ENCODE measurements at places on chromosomes 3 and 15. TPM values are rescaled to one million over a fixed set of nuclear protein-coding genes. Genes with fewer than 3 reads are reported as not detected.

The SLC12A8 gene
- polyA plus RNA-seq: 4.2 TPM

The TNIK gene
- polyA plus RNA-seq: 2.5 TPM

DNA sequence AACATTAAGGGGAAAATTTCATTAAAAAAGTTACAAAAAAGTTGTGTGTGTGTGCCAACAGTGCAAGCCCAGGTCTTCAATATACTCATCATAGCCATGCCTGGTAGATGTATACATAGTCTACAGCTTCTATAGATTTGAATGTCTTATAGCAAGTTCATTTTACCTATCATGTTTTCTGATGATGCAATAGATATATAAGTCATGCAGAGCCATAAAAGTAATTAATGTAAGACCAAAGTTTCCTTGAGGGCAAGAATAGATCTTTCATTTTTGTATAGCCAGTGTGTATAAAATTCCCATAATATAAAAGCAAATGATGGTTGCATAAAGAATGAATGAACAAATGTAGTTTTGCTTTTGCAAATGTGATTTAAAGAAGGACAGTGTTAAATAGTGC, 1138.4 kb downstream of the TBL1XR1 start:
- DNase-seq: no peak

- no peak for DNase-seq
Measured at GRCh38 chr15:58410353-58410752, 21.4 kb upstream of the LIPC start.

DNA sequence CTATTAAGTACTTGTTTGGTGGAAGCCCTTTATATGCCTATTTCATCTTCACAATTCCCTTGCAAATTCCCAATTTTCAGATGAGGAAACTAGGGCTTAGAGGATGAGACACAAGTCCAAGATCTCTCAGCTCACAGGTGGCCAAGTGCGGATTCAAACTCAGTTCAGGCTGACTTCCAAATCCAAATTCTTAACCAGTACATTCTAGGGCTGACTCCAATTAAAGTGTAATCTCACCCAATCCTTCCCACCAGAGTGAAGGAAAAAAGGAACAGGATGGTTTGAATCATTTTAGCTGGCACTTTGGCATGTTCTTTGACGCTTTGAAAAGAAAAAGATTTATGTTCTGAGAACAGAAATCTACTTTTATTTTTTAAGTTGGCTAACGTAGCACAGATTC, 12.7 kb downstream of the ARHGEF3 start:
- no peak for DNase-seq

DNA sequence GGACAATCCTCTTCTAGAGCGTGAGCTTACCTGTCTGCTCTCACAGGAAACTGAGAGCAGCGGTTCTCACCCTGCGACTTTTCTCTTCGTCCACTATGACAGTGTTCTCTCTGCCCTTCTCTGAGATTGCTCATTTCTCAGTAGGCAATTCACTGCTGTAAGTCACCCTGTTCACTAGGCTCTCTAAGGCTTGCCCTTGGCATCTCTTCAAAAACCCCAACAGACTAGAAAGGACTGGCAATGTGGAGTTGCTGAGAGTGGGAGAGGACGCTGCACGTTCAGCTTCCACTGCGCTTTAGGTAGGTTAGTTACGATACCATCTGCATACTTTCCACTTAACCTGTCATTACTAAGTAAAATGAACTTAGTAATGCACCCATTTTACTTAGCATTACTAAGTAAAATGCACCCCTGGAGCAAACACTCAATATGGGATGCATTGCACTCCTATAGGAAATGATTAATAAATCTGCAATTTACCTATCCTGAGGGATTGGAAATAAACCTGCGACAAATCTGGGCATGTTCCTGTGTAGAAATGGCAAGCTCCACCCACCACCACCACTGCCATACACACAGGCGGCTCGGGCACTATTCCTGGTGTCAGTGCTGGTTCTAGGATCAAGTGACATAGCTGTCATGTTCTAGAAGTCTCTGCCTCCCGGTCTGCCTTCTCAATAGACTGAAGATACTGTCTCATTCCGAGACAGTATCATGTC, 21.4 kb downstream of the XPC start:
- DNase-seq: no peak

The TRH gene
- not detected for polyA plus RNA-seq

The SEMA5B gene
- polyA plus RNA-seq: 0.03 TPM

The CCR2 gene
- polyA plus RNA-seq: not detected

- DNase-seq: no peak
Measured at GRCh38 chr3:11434017-11434526, 161.9 kb downstream of the ATG7 start.

GRCh38 chr3:113286524-113286923, 75.2 kb downstream of the BOC start:
- no peak for DNase-seq

The NTRK3 gene
- 60.8 TPM for polyA plus RNA-seq

DNA sequence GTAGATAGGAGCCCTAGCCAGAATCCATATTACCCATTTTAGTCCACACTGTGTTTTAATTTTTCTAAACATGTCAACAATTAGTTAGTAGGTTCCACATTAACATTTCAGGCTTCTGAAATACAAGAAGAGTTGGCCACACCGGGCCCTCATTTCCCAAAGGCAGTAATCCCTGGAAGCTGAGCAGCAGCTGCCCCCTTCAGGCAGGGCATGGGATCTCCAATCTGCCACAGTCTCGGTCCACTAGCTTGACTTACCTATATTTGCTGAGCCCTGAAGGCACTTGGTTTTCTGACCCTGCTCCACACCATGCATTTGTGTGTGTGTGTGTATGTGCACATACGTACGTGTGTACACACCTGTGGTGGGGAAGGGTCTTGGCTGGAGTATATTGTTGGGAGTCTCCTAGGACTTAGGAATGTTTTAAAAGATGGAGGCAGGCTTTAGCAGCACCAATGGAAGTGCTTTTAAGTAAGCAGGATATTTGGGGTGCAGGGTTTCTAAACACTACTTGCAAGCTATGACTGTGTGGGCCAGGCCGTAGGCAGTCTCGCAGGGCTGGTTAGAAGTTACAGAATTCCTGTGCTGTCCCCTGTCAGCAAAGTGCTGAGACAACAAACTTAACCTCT, 71.2 kb upstream of the SOX14 start:
- peak; percentile 24 for DNase-seq

DNA sequence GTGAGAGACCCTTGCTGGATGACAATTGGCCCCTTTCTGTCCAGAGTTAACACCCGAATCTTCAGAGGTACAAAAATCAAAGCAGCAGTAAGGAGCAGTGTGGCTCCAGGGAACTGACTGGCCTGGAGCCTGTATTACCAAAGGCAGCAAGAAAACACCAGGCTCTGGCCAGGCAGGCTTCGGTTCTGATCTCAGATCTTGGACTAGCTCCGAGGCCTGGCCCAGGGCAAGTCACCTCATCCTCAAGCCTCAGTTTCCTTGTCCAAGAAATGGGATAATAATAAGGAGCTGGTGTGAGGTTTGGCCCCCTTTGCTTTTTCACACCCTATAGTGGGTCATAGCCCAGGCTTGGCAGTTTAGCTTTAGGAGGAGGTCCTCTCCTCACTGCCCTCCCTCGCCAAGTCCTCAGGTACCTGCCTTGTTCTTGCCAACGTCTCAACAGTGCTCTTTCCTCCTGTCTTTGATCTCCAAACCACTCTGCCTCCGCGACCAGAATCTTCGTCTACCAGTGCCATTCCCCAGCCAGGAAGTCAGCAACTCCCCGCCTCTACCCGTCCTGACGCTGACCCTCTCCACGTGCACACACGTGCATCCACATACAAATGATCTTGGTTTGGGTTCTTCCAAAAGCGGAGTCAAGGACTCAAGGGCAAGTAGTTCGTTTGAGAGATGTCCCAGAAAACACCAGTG, 82.6 kb upstream of the TLE3 start:
- no peak for DNase-seq

GRCh38 chr3:122312826-122313225, 12.2 kb upstream of the CSTA start:
- DNase-seq: no peak

- DNase-seq: no peak
Measured at GRCh38 chr3:82050382-82050781, 288.9 kb upstream of the GBE1 start.

- DNase-seq: no peak
Measured at GRCh38 chr15:92979011-92979701, 79.0 kb downstream of the CHD2 start.

GRCh38 chr3:51100536-51100851, 284.6 kb upstream of the MANF start:
- DNase-seq: no peak

The FLNB gene
- polyA plus RNA-seq: 282 TPM

DNA sequence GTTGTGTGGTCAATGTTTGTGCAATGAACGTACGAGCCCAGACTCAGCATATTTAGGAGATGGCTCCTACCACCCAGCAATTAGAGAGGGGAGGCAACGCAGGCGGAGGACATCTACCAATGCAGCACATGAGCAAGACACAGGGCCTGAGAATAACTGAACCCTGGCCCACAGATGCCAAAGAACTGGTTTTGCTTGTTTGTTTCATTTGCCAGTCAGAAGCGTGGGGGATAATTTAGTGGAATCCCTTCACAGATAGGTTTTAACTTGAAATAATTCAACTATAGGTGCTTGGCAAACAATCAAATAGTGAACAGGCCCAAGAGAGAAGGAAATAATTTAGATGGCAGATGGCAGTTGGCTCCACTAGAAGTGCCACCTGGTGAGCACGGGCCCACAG, 54.8 kb downstream of the LIPC start:
- no peak for DNase-seq

DNA sequence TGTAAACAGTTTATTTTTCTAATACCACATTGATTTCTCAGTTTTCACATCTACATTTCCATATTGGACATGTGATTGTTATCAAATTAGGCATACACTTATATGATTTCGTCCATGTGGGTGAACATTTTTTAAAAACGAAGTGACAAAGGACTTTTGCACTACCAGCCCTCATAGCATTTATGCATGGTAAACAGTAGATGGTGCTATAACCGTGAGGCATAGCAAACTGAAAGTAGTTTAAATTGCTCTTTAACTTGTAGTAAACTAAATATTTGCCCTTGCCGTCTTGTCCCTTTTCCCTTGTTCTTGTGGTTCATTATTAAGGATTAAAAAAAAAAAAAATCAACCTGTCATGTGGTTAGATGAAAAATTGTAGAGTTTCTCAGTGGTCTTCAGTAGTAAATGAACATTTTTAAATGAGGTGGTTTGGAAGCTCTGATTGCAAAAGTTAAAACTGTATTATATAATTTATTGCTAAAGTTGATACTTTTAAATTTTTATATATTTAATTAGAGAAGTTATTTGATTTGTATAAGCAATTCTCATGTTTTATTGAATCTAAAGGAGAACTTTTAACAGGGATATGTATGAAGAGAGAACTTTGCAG, 24.0 kb downstream of the STX19 start:
- DNase-seq: peak; percentile 38

DNA sequence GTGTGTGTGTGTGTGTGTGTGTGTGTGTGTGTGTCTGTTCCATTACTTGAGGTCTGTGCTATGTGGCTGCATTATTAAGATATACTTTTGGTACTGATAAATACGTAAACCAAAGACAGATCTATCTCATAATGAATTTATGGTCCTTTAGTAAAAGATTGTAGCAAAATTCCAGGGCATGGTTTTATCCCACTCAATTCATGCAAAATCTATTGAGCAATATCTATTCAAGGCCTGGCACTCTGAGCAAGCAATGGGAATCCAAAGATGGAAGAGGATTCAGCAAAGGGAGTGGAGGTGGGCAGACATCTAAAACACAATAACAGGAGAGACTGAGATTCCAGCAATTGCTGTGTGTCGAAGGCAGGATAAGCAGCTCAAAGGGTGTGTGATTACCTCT, 86.8 kb downstream of the RFTN1 start:
- DNase-seq: no peak

The AADAC gene
- polyA plus RNA-seq: 17.0 TPM

The GASK1A gene
- not detected for polyA plus RNA-seq

The WDR48 gene
- polyA plus RNA-seq: 21.0 TPM

- no peak for DNase-seq
Measured at GRCh38 chr3:71062952-71063772, 520.4 kb downstream of the FOXP1 start.

GRCh38 chr3:178845420-178846118, 226.0 kb downstream of the ZMAT3 start:
- no peak for DNase-seq

DNA sequence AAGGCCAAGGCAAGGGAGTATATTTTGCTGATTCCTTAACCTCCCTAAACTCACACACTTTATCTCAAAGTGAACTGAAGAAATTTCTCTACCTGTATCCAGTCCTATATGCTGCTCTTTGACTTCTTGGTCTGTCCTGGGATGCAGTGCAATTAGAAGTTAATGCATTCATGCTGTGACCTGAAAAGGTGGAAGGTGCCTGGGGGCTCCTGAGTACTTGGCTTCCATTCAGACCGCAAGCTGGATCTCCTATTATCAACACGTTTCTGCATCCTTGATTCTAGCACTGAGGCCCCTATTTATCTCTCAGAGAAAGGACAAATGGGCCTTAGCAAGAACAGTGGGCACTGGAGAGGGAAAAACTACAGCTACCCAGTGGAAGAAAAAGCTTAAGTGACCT, 17.7 kb upstream of the CADPS start:
- no peak for DNase-seq

- no peak for DNase-seq
Measured at GRCh38 chr15:98505611-98506031, 142.7 kb upstream of the IGF1R start.

GRCh38 chr15:53974813-53975212, 3.4 kb upstream of the UNC13C start:
- no peak for DNase-seq

The SERPINI2 gene
- not detected for polyA plus RNA-seq

GRCh38 chr3:154148541-154148940, 27.4 kb downstream of the ARHGEF26 start:
- no peak for DNase-seq

The EXD1 gene
- 0.34 TPM for polyA plus RNA-seq

- no peak for DNase-seq
Measured at GRCh38 chr3:99931059-99931458, 113.4 kb downstream of the CMSS1 start.

The TMEM207 gene
- polyA plus RNA-seq: not detected

DNA sequence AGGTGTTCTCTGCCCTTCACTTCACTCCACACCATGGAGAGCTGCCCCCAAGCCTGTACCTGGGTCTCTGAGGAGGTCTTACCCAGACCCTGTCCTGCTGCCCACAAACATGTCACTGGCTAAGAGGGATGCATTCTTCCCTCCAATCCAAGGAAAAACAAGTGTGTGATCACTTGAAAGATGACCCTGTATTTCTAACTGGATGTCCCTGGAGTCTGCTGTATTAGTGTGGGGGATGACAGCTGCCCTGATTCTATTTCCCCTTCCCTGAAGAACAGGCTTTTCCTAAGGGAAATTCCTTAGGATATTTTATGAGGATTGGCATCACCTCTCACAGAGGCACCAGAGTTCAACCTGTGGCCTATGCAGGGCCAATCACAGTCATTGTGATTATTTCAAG, 55.0 kb upstream of the GATA2 start:
- DNase-seq: no peak

DNA sequence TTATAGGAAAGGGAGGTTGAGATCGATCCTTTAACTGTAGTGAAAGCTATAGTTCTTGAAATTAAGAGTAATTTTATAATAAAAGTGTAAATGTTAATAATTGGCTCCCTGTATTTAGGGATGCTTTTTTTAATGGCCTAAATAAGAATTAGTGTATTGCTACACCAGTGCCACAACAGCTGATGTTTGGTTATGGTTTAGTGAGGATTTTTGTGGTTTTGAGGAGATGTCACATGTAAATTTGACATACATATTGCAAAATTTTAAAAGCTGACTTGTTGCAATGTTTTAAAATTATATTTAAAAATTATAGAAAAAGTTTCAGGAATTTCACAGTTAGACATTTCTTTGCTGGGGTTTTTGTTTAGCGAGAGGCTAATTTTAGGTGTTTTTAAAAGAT, 3.9 kb downstream of the TSC22D2 start:
- DNase-seq: no peak

GRCh38 chr3:168417016-168417415, 321.3 kb upstream of the GOLIM4 start:
- DNase-seq: no peak

Measured in A549 (cell line).